ENCODE measurements at places on chromosomes 13 and 19.

GRCh38 chr13:89401264-89401675, 1730.1 kb downstream of the SLITRK5 start:
- no peak for DNase-seq

DNA sequence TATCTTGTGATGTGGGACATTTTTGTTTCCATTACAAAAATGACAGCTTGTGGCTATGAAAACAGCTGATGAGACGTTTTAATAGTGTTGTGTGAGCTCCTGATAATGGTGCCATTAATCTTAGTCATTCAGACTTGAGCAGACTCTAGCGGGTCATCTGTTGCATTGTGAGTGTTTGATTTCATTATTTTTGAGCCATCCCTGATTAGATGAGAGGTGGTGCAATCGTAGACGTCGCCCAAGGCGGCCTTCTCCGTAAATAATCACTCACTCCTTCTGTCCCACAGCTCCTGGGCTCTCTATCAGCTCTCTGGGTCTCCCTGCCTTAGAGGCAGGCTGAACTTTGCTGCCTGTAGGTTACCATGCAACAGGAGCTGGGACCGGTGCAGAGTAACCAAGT, 528.0 kb upstream of the SGCG start:
- no peak for DNase-seq

DNA sequence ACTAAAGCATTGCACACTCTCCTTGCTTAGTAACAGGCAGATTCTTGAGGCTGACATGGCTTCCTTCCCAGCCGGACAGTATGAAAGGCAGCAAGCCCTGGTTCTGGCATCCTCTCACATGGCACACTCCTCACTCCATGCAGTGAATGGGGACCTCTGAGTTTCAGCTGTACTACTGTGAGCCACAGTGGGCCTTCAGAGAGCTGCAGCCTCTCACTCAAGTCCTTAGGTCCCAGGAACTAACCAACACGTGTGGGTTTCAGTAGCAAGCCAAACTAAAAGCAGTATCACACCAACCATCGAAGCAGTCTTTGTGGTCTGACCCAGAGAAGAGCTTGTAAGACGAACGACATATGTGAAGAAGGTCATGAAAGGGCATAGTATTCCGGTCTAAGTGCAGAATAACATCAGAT, 128.2 kb downstream of the TBC1D4 start:
- no peak for DNase-seq

- DNase-seq = peak; percentile 16
These were observed 25.8 kb upstream of the MAP3K10 start for GRCh38 chr19:40165362-40165937.

DNA sequence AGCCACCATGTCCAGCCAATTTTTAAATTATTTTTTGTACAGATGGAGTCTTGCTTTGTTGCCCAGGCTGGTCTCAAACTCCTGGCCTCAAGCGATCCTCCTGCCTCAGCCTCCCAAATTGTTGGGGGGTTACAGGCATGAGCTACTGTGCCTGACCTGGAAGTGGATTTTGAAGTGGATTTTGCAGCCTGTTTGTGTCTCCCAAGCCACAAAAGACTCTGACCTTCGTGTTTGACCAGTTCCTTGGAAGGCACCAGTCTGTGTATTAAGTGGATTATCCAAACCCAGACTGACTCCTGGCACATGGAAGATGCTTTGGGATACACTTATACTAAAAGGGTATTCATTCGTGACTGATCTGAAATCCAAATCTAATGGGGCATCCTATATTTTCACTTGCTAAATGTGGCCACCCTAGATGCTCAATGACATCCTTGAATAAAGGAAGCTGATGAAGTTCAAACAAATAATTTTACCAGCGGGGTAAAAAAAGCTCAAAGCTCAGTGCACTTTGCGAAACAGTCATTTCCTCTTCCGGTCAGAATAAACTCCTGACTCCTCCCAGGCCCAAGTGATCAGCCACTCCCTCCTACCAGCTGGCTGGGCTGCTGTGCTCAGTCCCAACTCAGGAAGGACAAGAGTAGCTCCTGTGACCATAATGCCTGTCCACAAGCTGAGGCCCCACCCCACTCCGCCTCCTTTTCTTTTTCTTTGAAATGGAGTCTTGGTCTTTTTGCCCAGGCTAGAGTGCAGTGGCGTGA, 32.6 kb upstream of the GATAD2A start:
- DNase-seq = no peak

- no peak for DNase-seq
These were observed 6.2 kb downstream of the TMTC4 start for GRCh38 chr13:100668408-100668807.

DNA sequence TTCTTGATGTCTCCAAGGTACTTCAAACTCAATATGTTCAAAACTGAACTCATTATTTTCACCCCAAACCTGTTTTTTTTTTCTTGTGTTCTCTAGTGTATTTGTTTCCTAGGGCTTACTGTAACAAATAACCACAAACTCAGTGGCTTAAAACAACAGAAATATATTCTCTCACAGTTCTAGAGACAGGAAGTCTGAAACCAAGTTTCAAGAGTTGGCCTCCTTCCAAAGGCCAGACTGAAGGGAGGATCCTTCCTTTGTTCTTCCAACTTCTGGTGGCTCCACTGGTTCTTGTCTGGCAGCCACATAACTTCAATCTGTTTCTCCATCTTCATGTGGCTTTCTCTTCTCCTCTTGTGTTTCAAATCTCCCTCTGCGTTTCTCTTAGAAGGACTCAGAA, 62.0 kb upstream of the PDCD5 start:
- no peak for DNase-seq

DNA sequence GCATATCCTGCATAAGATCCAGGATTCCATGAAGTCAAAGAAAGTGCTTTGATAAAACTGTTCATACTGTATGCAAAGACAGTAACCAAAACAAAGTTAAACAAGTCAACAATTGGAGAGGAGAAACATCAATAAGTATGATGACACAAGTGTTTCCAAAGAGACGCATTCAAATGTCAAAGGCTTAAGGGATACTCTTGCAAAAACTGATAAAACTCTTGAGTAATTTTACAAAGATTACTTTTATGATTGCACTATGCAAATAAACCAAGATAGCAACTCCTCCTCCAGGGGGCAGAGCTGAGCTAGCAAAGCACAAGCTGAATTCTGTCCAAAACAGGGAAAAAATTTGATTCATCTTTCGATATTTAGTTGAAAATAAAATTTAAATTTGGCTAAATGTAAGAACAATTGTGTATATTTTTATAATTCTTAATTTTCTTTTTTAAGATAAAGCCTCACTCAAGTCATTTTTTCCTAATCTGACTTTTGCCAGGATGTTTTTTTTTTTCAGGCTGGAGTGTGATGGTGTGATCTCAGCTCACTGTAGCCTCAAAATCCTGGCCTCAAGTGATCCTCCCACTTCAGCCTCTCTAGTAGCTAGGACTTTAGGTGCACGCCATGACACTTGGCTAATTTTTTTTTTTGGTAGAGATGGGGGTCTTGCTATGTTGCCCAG, 84.0 kb downstream of the MZT1 start:
- no peak for DNase-seq

- no peak for DNase-seq
These were observed 9.7 kb downstream of the DEDD2 start for GRCh38 chr19:42207767-42208271.

DNA sequence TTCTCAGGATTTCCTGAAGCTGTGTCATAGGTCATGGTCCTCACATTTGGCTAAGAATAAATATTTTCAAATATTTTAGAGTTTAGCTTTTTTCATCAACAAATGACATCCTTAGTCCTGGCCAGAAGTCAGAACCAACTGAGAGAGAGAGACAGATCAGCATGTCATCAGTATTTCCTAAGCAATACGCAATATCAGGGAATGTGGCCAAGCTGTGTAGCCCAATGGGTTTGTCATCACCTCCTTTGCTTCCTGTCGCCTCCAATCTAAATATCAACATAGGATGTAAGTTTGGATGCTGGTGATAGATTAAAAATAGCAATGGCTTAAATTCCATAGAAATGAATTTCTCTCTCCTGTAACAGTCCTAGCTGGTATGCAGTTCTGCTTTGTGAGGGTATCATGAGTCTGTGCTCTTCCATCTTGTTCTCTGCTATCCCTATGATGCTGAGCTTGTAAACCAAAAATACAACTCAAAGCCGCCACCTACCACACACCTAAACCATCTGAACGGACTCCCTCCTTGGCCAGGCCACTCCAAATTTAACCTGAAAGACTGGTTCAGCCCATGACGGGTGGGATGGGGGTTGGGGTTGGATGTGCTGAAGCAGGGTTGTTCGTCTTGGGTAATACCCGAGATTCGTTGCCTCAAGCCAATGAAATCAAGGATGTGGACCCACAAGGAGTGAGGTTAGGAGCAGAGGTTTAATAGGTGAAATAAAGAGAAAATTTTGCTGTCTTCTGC, 10.0 kb upstream of the IGSF23 start:
- DNase-seq = peak; percentile 27

DNA sequence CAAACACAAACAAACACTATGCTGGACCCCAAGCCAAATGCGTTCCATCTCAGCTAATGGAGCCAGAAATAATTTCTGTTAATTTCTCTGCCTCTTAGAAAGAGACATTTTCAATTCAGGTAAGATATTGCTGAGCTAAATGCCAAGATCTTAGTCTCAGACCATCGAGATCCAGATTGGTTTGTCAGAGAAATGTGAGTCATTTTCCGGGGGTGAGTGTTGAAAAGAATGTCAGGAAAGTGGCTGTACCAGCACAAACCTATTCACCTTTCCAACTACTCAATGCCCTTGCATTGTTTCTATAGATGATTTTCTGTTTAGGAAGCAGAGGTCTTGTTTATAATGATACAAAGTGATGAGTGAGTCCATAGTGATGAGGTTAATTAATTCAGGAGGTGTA, 266.8 kb upstream of the TSHZ3 start:
- no peak for DNase-seq

GRCh38 chr13:105773241-105773640, 762.2 kb downstream of the EFNB2 start:
- no peak for DNase-seq

DNA sequence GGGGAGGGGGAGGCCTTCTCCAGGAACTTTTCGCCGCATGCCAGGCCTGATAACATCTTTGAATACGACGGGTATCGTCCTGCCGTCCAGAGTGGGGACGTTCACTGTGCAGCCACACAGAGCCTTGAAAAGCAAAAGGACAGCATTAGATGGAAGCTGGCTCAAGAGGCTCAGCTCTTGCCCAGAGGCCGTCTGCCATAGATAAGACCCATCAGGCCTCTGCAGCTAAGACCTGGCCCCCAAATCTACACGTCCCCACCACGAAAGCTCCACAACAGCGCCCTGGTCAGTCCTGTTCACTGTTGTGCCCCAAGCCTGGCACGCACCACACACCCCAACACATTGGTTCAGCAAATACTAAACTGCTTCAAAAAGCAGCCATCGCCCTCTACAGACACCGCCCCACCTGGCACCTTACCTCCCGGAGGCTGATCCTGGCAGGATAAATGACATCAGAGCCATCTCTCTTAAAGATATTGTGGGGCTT, 2.1 kb downstream of the DNAJB1 start:
- no peak for DNase-seq

Data from uterus (tissue), 4 donors.